ENCODE measurements at places on chromosomes 7 and 10.
A peak's percentile ranks its signal among the peaks of the same experiment; 100 is the strongest.

- no peak for DNase-seq
These were observed 128.4 kb downstream of the BICC1 start for GRCh38 chr10:58641095-58641531.

DNA sequence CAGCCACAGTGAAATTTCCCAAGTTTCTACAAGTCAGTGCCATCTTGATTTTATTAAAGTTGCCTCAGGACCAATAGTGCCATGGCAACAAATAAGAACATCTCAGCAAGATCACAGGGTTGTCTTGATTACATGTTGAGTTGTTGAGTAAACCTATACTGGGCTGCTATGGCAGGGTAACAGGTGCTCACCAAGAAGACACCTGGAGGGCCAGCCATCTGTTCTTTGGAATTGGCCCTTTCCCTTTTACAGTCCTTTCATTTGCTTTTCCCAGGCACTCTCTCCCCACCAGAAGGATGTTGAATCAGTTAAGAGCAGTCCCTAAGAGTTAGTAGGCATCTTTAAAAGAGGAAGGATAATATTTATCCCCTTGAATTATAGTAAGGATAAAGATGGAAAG is 582.0 kb downstream of the TNS3 start:
- no peak for DNase-seq

- no peak for DNase-seq
These were observed 501.6 kb downstream of the TCERG1L start for GRCh38 chr10:130809761-130810515.

DNA sequence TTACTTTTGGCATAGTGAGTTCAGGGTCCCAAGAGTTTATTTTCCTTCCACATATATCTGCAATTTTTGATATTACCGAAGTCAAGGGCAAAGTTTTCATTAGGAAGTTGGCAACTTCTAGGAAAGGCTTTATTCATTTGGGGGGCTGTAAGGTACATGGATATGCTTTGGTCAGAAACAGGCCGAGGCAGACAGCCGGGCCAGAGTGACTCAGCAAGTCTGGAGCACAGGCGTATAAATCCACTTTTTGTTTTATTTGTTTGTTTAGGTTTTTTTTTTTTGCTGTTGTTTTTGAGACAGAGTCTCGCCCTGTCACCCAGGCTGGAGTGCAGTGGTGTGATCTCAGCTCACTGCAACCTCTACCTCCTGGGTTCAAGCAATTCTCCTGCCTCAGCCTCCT is 3.7 kb downstream of the ZNF680 start:
- DNase-seq = no peak

GRCh38 chr7:1103009-1103788 is 15.3 kb downstream of the GPER1 start:
- peak; percentile 74 for DNase-seq

- no peak for DNase-seq
These were observed 30.1 kb downstream of the CRHR2 start for GRCh38 chr7:30652132-30652531.

Measured in GM10248 (cell line).